ENCODE measurements at places on chromosomes 3 and 15.

DNA sequence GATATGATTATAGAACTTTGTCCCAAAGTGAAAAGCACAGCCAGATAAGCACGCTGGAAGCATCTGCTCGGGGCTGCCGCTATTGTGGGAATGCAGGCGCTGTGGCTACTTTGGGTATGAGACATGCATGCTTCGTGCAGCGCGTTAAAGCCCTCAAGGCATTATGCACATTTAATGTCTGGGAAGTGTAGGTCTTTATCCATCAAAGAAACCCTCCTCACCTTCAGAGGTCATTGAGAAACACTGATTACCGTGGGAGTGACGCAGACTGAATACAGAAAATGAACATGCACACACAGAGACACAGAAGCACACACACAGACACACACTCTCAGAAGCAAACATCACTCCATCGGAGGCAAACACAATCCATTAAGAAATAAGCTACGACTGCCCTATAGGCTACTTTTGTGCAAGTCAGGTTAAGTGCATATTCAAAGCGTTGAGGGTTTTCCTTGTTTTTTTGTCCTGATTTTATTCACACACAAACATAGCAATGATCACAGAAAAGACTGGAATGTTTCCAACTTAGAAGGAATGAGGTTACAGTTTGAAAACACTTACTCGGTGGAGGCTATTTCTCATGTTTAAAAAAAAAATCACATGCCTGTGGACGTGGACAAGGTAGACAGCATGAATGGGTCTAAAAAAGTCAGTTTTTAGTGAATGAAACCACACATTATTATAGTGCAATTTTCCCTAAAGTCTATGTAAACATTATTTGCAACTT is 68.5 kb downstream of the PLCH1 start:
- DNase-seq, result no peak

DNA sequence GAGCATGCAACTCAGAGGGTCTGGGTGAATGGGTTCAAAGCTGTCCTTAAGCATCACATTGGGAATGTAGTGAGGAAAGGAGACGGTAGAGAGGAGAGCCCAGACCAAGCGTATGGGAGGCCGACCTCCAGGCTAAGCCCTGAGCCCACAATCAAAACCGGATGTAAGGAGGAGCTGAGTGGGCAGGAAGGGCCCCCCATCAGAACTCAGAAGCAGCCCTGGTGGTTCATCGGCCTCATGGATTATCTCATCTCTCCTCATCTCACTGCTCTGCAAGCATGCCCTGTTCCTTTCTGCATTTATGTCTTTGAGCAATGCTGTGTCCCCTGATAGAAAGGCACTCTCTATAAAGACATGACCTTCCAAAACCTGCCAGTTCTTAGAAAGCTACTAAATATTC is 6.2 kb downstream of the HDC start:
- DNase-seq, result no peak

DNA sequence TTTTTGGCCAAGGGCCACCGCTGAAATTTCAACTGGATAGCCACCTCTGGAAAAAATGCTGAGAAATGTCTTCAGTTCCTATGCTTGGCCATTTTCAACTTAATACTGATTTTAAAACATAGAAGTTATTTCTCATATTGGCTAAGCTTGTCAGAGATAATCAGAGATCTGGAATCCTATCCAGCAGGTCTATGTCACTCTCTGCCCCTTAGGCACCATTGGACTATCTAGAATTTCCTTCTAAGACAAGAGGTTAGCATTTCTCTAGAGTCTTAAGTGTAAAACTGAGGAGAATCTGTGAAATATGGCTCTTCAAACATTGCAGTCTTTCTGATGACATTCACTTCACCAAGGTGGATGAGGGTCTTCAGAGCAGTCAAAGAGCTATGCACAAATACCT is 597.3 kb downstream of the UNC13C start:
- DNase-seq, result no peak

- DNase-seq, result peak; percentile 62
Observed at GRCh38 chr15:68550498-68551295, 28.1 kb upstream of the CORO2B start.

GRCh38 chr15:84654689-84655453 is 788 bp upstream of the WDR73 start:
- peak; percentile 55 for DNase-seq

DNA sequence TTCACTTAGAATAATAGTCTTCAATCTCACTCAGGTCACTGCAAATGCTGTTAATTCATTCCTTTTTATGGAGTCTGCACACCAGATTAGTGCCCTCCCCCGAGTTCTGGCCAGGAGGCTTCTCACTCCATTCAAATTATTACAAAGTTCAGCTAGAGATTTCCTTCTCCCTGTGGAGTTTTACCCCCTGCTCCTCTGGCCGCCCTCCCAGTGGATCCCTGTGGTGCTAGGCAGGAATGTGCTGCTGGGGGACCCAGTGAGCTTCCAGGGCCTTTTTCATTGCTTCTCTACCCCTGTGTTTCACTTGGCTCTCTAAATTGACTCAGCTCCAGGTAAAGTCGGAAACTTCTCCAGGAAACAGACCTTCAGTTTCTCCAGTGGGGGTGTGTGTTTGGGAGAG is 42.7 kb upstream of the CD200R1L start:
- no peak for DNase-seq

- no peak for DNase-seq
Observed at GRCh38 chr3:80618295-80619256, 850.8 kb upstream of the ROBO1 start.

- DNase-seq, result no peak
Observed at GRCh38 chr15:38085114-38085513, 150.7 kb downstream of the TMCO5A start.

DNA sequence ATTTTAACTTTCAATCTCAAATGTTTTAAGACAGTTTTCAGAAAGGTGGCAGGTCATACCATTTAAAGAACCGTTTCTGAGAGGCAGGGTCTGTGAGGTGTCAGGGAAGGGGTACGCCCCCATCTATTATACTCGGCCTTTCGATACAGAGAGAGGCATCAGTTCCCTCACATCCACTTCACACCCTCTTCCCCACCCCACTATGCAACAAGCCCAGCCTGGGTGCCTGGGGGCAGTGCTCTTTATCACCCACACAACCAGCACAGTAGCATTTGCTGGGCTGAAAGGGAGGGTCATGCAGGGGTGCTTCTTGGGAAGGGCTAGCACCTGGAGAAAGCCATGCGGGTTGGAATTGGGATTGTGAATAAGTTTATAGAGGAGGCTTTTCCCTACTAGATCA is 56.0 kb upstream of the KCNMB2 start:
- no peak for DNase-seq

- DNase-seq, result no peak
Observed at GRCh38 chr3:42114130-42114725, 23.1 kb downstream of the TRAK1 start.

Data from stimulated activated CD8-positive, alpha-beta memory T cell treated with anti-CD3 and anti-CD28 coated beads, Interleukin-4, amount 100 ng/mL, for 4 hours (primary cell).